Stimulated activated CD4-positive, alpha-beta T cell treated with anti-CD3 and anti-CD28 coated beads, Interleukin-2, amount 100 ng/mL, for 4 hours (primary cell): ENCODE measurements at places on chromosomes 7 and 10.

DNA sequence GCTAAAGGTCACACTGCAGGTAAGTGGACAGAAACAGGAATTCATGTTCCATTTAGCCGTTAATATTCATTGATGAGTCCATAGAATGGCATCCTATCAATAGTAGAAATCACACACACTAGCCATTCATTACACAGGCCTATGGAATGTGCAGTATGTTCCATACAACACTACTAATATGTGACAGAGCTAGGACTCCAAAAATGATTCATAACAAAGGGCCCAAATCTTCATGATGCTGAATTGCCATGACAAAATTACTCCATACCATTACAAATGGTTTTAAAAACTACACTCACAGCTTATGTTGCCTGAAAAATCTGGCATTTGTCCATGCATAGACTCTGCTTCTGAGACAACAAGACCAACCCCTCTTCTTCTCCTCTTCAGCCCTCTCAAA is 549.1 kb downstream of the XPNPEP1 start:
- DNase-seq, result no peak

DNA sequence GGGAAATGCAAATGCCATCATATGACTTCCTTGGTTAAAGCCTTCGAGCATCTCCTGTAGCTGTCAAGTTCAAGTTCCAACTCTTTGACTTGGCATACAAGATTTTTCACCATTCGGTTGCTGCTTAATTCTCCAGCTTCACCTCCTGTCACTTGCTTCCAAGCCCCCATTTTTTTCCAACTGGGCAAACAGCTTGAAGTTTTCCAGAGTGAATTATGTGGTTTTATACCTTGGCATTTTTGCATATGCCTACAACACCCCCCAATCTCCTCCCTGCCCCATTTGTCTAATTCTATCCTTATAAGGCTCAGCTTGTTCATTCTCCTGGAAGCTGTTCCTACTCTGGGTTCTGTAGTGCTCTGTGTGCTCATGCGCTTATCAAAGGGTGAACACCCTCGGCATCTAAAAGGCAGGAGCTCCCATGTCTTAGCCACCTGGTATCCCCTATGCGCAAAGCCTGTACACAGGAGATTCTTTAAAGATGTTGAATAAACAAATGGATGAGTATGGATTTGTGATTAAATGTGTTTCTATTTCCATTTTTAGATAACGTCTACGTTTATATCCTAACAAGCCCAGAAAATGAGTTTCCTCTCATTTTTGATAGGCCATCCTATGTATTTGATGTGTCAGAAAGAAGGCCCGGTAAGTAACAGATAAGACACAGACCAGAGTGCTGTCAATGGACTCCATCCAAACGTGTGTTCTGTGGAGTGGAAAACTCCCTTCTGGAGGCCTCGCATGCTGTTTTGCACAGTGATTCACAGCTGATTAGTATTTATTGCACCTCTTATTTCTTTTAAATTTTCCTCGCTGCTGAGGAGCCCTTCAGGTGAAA is 52.5 kb downstream of the CDHR3 start:
- DNase-seq, result no peak

- DNase-seq, result no peak
Measured at GRCh38 chr10:132247943-132248342, 59.8 kb downstream of the STK32C start.

DNA sequence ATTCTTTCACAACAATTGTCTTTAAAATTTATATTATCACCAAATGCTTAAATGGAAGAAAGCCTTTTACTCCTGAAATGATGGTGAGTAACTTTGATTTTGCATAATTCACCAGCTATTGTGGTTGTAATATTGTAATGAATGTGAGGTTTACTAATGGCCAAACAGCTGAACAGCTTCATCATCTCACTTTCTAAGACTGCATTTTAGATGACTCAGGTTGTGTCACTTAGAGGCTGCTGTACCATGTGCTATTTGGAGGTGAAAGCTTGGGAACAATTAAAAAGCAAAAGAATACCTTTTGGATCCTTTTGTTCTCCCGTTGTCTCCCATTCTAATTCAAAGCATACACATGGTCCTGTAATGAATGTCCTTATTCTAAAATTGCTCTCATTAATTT is 604.0 kb upstream of the PFKP start:
- DNase-seq, result no peak

DNA sequence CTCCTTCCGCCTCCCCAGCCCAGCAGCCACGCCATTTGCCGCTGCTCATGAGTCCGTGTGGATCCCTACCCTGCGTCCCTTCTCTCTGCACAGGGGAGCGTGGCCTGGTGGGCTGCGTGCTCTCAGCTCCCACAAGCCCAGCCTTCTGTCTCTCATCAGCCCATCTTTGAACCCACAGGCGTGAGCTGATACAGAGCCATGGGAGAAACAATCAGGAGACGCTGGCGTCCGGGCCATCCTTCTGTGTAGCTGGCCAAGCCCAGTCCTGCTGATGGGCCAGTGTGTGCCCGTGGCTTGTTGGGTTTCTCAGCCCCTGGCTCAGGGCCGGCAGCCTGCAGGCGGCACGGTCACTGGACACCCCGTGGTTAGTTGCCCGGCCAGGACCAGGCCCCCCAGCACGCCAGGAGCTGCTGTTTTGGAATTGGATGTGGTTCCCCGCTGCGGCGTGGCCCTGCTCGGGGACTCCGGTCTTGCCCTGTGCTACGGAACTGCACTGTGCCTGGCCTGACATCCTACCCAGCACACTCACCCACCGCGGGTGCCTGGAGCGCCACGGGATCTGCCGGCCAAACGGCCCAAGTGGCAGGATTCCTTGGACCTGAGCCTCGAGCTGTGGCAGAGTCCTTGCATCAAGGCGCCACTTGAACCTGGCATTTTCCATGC is 88.9 kb downstream of the ELFN1 start:
- no peak for DNase-seq

DNA sequence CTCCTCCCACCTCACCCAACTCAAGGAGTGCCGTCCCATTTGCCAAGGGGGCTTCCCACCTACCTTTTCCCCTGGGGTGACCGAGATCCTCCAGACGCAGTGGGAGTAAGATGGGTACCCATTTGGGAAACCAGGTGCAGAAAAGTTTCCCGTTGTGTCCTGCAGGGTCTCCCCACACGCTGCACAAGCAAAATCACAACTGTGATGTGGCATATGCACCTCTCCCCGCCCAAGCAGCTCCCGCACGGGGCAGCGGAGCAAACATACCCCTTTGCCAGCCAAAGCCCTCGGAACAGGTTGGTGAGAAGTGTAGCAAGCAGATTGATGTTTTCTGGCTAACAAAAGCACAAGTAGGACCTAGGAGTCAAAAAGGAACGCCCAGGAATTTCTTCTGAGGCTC is 51.5 kb upstream of the OPALIN start:
- DNase-seq, result no peak
